Stimulated activated CD8-positive, alpha-beta memory T cell treated with anti-CD3 and anti-CD28 coated beads, Interleukin-4, amount 100 ng/mL, for 4 hours (primary cell): ENCODE measurements at places on chromosomes 16 and 17.

DNA sequence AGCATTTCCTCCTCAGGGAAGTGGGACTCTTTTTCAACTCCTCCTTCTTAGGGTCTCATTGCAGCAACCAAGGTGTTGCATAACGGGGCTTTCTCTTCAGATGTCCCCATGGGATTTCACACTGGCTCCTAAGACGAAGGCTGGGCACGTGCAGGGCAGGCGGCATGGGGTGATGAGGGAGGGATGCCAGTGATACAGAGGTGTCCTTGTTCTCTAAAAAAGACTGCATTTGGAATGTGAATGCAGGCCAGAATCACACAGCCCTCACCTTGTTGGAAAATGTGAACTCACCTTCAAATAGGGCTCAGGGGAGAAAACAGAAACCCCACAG, 105.6 kb downstream of the XYLT1 start:
- no peak for DNase-seq

DNA sequence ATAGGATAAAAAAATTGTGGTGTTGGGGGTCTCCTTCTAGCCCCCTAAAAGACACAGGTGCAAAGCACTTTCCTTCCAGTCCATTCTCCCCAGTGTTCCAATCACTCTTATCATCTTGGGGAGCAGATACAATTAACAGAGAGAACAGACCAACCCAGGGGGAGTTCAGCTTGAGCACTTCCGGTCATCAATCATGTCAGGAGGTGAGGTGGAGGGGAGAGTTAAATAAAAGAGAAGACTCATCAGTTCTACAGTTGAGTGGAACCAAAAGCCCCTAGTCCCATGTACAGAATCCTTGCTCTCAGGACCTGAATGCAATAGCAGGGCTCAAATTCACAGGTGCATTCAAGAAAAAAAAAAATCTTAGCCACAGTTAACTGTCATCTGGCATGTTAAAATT, 122.3 kb downstream of the DYNLRB2 start:
- DNase-seq, result no peak

DNA sequence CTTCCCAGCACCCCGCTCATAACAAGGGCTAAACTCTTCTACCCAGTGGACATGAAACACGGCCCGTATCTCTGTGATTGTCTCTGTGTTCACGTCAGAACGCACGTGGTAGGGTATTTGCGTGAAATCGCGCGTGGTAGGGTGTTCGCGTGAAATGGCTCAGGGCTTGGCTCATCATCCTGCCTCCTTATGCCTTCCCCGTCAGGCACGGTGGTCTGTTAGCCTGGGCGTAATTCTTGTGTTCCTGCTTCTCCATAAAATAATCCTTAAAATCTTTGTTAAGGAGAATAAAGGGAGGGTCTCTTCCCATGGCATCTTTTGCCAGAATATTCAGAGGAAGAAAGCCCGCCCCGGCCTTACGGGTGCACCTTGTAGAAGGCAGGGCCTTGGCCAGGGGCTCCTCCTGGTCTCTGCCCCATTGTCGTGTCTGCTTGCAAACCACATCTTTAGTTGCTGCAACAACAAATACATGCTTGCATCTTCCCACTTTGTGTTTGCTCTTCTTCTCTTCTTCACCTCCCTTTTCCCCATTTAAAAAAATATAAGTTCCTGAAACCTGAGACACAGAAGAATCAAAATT, 116.7 kb upstream of the CHMP6 start:
- DNase-seq, result no peak

DNA sequence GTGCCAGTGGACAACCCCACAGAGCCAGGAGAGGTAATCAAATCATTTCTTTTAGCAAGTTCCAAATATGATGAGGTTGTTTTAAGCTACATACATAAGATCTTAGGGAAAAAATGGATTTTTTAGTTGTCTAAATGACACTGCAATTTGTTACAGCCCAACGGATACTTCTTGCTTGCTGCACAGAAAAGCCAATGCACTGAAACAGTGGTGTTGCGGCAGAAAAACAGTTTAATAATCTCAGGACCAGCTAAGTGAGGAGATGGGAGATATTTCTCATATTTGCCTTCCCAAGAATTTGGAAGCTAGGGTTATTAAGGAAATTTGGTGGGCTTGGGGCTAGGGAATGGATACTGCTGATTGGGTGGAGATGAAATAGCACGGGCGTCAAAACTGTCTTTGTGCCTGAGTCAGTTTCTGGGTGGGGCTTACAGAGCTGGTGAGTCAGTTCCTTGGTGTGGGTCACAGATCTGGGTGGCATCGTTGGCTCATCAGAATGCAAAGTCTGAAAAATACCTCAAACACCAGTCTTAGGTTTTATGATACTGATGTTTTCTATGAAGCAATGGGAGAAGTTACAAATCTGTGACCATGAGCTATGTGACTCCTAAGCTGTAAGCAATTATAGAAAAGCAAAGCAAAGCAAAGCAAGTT, 255.4 kb downstream of the IRX3 start:
- DNase-seq, result no peak

DNA sequence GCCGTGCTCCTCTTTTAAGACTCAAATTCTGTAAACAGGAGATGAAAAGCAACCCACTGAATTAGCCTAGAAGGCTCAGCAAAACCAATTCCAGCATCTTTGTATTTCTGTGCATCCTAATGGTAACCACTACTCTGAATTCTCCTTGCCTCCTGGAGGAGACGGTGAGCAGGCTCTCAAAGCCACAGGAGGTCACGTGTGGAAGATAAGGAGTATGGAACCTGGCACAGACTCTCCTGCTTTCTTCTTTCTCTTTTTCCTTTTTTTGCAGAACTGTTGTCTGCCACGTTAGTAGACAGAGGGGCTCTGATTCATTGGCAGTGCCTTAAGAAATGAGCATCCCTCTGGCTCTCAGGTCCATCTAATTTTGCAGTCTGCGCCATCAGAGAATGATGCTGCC, 44.4 kb downstream of the VPS53 start:
- no peak for DNase-seq

- no peak for DNase-seq
Observed at GRCh38 chr16:84103678-84104077, 13.1 kb downstream of the MBTPS1 start.

GRCh38 chr17:6642592-6642991, 1.7 kb downstream of the TXNDC17 start:
- DNase-seq, result no peak

- DNase-seq, result no peak
Observed at GRCh38 chr16:11613381-11614303, 26.9 kb upstream of the LITAF start.

- DNase-seq, result no peak
Observed at GRCh38 chr16:72848759-72849664, 198.9 kb downstream of the ZFHX3 start.

- no peak for DNase-seq
Observed at GRCh38 chr17:39566094-39566850, 41.4 kb downstream of the NEUROD2 start.

DNA sequence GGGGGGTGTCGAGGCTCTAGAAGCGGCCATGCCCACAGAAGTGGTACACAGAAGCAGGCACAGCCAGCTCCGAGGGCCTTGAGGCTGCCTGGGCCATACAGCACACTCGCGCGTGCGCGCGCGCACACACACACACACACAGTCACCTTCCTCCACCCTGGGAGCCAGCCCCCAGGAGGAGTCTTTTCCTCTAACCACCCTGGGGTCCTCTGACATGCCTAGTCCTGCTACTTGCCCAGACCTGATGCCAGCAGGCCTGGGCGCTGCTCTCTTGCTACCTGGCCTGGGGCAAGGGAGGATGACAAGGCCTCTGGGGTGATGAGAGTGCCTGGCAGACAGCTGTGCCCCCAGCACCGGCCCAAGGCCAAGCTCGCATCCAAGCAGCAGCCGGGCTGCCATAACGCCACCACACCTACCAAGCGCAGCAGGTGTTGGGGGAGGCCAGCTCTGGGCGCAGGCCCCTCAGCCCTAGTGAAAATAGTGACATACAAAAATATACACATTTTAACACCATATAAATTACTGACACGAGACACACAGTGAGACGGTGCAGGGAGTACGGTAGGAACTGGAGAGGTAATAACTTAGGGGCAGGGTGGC, 41.1 kb downstream of the TSC2 start:
- DNase-seq, result no peak

DNA sequence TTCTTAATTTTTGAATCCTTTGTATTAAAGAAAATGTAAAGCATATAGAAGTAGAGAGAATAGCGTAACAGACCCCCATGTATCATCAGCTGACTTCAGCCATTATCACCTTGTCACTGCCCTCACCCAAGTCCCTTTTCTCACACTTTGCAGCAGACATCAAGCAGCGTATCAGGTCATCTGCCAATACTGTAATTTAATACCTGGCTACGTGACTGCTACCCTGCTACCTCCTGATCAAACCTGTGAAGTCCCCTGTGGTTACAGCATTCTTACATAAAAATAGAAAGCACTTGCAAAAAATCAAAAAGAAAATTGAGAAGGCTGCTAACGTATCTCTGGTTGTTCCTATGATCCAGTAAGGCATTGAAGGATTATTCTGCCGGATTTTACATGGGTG, 96.4 kb downstream of the PLCG2 start:
- no peak for DNase-seq

DNA sequence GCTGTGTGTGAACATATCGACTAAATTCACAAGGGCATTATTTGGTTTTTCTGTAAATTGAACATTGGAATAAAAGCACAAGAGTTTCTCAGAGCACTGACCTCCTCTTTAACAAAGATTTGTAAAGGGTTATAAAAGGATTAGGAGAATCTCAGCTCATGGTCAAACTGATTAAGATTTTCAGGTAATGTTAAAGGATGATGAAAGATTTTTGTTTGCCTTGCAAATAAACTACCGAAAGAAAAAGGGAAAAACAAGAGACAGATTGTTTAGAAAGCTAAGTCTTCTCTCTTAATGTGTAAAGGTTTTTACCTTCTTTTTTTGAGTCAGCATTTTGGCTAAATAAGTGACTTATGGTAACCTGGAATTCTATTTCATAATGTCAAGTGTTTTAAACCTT, 47.6 kb upstream of the MED9 start:
- no peak for DNase-seq

DNA sequence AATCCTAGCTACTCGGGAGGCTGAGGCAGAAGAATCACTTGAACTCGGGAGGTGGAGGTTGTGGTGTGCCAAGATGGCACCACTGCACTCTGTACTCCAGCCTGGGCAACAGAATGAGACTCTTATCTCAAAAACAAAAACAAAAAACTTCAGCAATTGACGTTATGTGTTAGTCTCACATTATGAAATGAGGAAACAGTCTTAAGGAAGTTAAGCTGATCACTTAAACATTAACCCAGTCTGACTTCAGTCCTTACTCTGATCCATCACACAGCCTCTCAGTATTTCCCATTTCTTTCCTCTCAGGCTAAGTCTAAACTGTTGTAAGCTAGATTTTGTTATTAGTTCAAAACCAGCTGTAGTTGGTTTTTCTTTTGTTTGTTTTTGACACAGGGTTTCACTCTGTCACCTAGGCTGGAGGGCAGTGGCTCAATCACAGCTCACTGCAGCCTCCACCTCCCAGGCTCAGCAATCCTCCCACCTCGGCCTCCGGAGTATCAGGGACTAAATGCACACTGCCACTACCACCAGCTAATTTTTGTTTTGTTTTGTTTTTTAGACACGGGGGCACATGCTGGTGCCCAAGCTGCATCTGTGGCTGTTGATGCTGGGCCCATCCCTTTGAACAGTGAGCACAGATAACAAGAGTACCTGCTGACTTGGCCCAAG, 6.3 kb downstream of the JPT1 start:
- DNase-seq, result no peak

GRCh38 chr16:69404275-69404805, 18.5 kb upstream of the TERF2 start:
- DNase-seq, result no peak

DNA sequence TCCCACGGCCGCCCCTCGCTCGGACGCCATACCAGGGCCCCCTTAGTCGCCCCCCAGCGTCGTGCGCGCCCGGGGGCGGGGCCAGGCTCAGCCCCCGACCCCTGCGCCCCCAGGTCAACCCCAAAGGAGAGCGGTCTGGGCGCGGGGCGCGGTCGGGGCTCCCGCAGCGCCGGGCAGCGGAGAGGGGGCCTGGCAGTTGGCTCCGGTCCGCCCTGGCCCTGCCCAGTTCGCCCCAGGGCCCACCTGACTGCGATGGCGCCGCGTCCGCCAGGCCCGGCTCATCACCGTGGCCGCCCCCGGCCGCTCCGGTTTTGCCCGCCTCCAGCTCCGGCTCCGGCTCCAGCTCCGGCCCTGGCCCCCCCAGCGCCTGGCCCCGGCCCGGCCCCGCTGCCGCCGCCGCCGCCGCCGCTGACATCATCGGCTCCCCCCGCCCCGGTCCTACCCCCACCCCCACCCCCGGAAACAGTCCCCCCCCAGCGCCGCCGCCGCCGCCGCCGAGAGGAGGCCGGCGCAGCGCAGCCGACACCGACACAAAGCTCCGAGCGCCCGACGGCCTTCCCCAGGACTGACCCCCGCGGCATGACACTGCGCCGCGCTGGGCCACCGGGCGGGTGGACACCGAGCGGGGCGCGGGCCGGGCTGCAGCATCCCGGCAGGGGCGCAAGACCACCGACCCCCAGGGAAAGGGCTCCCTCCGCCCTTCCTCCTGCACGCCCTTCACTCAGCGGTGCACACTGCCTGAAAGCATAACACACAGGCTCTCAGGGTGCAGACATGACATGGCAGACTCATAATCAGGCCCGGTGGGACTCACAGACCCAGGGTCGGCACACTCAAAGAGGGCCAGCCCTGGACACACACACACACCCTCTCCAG, at the start of gene ZBTB4:
TSS of gene ZBTB4 (minus strand) at position 419 of the 876 bp plus-strand sequence. CDS start 12,830 bp downstream, outside the sequence.
- DNase-seq, result peak; percentile 33

DNA sequence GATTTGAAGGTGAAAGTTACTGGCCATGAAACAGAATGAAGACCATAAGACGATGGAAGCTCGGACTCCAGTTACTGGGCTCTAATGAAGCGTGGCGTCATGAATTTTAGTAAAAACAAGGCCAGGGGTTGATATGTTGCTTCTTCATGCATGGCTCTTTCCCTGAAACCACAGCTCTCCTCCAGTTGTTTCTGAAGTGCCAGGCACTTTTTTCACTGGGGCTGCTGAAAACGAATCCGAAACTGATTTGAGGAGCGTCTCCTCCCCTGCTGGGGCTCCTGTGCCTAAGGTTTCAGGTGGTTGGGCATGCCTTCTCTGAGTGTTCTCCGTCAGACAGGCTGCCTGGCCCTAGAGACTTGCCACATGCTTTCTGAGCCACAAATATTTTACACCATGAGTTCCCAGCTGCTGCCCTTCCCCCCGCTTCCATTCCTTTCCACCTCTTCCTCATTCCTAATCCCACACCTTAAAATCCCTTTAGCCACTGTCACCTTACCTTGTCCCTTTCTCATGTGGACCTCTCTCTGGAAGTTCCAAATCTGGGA, 3.7 kb upstream of the MYL4 start:
- DNase-seq, result peak; percentile 38

DNA sequence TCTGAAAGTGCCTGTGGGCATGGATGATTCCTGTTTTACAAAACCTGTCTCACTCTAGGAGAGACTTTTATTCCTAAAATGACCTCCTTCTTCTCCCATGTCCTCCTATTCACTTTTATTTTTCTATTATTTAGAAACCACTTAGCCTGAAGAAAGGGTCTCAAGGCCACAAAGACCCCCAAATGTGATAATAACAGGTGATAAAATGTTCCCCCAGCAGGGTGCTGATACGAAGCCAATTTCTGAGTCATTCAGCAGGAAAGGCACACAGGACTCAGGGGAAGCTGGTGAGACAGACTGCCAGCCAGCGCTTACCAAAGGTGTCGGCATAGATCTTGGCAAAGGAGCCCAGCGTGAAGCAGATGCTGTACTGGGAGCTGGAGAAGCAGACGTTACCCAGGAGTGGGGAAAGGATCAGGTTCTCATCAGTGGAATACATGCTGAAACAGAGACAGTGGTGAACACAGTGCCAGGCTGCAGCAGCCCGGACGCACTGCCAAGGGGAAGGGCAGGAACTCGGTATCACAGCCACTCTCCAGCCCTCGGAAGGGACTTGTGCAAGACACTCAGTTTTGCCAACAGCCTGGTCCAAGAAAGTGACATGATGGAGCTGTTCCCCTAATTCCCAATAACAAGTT, 24.6 kb downstream of the HIGD1B start:
- no peak for DNase-seq
